ENCODE measurements at places on chromosomes 2 and 18.

DNA sequence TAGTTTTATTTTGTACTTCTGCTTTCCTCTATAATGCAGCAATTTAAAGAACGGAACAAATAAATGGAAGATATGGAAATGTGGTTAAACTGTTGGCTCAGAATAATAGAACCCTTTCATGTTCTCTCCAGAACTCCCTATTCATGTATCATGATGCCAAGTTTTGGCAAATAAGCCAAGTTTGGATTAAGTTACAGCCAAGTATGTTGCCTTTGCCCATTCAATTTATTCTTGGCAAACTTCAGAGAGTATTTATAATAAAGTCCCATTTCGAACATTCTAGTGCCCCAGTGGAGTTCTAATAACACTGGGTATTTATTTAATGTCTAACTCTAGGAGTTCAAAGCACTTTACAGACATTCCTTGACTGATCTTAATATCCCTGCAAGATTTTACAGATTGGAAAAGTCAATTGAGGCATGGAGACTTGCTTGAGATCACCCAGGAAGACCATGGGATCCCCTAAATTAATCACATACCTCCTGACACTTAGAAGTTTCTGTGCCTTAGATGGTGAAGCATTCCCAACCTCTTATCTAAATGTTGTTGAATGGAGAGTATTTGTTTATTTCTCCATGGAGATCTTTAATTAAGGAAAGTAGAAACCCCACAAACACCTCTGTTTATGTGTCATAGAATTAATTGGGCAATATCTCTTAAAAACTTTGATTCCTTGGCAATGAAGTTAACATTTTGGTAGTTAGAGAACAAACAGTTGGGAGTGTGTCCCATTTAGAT lies 106.7 kb downstream of the ACKR3 start:
- no peak for DNase-seq

DNA sequence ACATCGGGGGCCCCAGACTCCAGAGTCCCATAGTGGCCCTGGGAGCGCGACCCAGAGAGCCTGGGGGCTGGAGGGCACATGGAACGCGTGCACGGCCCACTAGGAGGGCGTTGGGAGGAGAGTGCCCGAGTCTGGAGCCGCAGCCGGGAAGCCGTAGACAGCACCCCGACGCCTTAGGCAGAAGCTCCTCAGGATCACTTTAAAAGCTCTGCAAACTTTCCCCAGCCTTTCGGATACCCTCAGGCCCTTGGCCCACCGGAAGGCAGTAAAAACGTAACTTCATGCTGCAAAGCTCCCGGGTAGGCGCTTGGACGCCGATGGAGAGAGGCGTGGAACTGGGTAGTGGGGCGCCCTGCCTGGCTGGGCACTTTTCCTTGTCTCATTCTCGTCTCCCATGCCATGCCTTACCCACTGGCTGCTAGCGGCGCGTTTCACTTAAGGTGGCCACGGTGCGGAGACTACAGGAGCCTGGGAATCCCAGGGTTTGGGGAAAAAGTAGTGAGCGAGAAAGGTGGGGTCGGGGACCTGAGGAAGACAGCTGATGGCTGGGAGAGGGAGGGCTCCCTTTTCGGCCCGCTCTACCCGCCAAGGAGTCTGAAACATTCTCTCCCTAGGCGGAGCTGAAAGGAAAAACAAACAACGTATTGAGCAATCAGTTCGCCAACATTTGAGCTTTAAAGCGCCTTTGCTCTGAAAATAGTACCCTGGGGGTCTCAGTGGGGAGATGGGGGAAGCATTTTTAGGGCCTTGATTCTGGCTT lies 141.8 kb downstream of the MEIS1 start:
- DNase-seq, result no peak

DNA sequence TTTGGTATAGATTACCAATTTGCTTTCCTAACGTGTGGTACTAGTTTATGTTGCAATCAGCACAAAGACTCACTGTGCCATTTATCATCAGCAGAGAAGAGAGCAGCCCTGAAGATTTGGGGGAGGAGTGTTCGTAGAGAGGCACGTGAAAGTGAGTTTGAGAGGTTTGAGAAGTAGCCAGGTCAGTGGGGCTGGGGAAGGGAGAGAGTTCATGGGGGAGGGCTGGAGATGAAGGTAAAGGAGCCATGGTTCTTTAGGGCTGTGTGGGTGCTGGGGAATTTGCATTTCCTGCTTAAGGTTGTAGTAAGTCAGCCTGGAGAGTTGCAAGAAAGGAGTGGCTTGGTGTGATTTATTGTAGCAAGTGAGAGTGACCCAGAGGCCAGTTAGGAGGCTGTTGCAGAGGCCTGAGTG lies 172.1 kb downstream of the NEDD4L start:
- DNase-seq, result no peak

GRCh38 chr18:69982417-69982816 lies 34.7 kb upstream of the CD226 start:
- no peak for DNase-seq

GRCh38 chr2:20496076-20496872 lies 49.4 kb downstream of the RHOB start:
- DNase-seq, result no peak

DNA sequence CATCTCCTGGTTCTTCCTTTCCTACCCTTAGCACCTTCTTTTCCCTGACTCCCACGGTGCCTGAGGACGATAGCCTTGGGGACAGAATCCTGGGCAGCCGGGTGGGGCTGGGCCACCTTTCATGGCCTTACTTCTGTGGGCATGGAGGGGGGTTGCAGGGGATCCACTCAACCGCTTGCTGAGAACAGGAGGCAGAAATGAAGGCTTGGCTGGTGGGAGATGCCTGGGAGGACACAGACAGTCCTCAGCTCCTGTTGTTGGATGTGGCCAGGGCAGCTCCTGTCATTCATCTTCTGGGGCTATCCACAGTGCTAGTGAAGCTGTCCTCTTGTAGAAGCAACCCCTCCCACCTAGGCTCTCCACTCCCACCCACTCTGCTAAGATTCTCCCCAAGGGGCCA lies 95.5 kb upstream of the CELF4 start:
- DNase-seq, result no peak

DNA sequence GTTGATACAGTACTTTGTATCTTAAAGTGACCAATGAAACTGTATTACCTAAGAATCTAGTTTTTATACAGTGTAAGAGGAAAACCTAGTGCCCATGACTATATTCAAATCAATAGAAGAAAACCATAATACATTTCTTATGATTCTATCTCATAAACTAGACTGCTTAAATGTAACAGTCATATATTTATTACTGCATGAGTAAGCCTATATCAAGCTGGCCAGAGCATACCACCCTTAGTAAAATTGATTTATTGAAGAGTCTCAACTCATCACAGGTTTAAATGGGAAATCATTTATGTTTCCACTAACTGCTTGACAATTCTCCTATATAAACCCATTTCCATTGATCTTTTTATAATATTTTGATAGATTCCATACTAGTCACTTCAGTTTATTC lies 1059.2 kb upstream of the LRRTM1 start:
- no peak for DNase-seq

DNA sequence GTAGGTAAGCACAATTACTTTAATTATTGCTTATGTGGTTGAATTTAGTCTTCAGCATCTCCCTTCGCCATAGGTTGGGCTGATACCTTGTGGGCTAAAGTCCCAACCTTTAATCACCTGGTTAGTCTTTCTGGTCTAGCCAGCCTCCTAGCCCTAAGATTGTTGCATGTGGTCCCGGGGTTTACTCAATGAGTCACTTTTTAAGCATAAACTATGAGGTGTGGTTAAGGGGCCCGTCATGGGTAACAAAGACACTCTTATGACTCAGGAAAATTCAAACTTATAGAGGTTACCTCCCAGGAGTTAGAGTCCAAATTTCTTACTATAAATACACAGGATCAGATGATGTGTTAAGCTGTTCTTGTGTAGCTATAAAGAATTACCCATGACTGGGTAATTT lies 841.6 kb downstream of the TRIB2 start:
- no peak for DNase-seq

GRCh38 chr18:35112696-35113095 lies 71.5 kb downstream of the MAPRE2 start:
- DNase-seq, result no peak

DNA sequence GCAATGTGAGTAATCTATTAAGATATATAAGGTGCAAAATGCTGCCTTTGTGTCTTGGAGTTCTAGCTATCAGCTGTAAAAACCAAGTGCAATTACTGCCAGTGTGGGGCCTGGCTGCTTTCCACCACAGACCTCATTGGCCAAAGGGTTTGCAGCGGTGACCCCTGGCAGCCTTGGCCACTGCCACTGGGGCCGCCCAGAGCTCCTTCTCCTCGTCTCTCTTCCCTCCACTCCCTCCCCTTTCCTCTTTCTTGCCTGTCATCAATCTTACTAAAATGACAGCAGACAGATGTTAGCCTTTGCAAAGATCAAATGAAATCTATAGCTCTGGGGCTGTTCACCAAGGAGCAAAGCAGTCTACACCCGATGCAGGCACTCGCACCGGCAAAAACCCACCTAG lies 986.3 kb downstream of the BCL11A start:
- no peak for DNase-seq

GRCh38 chr18:23144640-23145039 lies 9.4 kb downstream of the CABLES1 start:
- DNase-seq, result no peak

- DNase-seq, result no peak
Observed at GRCh38 chr2:189411860-189412259, 29.4 kb upstream of the WDR75 start.

GRCh38 chr2:1989216-1989615 lies 244.9 kb upstream of the PXDN start:
- no peak for DNase-seq

GRCh38 chr2:23533338-23533695 lies 148.3 kb downstream of the KLHL29 start:
- peak; percentile 81 for DNase-seq

DNA sequence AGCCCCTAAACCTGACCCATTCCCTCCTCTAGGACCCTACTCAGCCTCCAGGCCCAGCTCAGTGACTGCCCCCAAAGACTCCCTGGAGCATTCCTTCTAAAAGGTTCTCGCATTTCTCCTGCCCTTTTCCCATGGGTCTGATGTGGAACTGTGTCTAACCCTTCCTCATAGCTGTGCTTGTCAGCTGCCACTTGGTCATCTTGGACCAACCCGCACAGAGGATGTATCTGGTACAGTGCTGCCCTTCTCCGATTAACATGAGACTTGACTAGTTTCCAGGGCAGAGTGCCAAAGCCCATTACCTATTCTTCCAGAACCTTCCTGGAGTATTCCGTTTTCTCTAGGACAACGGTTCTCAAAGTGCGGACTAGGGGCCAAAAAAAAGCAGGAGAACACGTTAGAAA lies 518 bp upstream of the NFU1 start:
- DNase-seq, result peak; percentile 38

- DNase-seq, result no peak
Observed at GRCh38 chr18:4130734-4131719, 324.1 kb downstream of the DLGAP1 start.

- DNase-seq, result no peak
Observed at GRCh38 chr2:160870729-160871465, 289.3 kb upstream of the TANK start.

DNA sequence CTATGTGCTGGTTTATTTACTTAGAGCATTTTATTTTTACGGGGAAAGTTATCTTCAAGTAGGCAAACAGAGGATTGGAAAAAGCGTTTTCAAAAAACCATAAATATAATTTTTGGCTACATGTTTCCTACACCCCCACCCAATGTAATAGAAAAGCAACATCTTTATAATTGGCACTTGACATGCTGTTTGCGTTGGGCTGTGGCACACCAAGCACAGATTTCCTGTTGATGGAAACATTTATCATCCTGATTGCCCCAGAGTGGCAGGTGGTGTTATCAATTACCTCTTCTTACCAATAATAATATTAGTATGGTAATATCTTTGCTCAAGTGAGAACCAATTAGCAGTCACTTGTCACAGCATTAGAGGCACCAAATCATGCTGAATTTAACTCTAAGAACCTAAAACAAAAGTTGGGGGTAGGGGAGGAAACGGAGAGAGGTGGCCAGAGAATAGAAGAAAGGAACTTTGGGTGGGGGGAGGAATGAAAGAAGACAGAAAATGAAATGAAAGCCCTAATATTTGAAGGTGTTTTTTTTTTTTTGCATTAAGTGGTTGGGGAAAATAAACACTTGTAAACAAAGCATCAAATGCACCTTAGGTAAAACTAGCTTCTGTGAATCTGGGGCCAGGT lies 3.8 kb upstream of the SALL3 start:
- DNase-seq, result no peak

- no peak for DNase-seq
Observed at GRCh38 chr2:138267902-138268254, 233.7 kb upstream of the SPOPL start.
